Endodermal cell (in vitro differentiated cells): ENCODE measurements at places on chromosomes 1 and 21. TPM values are rescaled to one million over a fixed set of nuclear protein-coding genes. Genes with fewer than 3 reads are reported as not detected.

- peak overlapping the region; percentile 89 for H3K4me3 ChIP-seq
- DNase-seq = peak; percentile 92
- peaks cover 8% of the 10 kb centered on the region for H3K4me1 ChIP-seq
- peaks cover 20% of the 10 kb centered on the region for H3K27me3 ChIP-seq
- H3K36me3 ChIP-seq = no peaks in the 10 kb centered on the region
These were observed 746 bp upstream of the LAMC1 start for GRCh38 chr1:183022202-183023145.

GRCh38 chr1:16117369-16117768 lies 38.5 kb downstream of the EPHA2 start:
- DNase-seq = no peak
- peaks cover 34% of the 10 kb centered on the region for H3K4me1 ChIP-seq
- H3K27ac ChIP-seq = no peak overlapping the region
- H3K36me3 ChIP-seq = no peaks in the 10 kb centered on the region

DNA sequence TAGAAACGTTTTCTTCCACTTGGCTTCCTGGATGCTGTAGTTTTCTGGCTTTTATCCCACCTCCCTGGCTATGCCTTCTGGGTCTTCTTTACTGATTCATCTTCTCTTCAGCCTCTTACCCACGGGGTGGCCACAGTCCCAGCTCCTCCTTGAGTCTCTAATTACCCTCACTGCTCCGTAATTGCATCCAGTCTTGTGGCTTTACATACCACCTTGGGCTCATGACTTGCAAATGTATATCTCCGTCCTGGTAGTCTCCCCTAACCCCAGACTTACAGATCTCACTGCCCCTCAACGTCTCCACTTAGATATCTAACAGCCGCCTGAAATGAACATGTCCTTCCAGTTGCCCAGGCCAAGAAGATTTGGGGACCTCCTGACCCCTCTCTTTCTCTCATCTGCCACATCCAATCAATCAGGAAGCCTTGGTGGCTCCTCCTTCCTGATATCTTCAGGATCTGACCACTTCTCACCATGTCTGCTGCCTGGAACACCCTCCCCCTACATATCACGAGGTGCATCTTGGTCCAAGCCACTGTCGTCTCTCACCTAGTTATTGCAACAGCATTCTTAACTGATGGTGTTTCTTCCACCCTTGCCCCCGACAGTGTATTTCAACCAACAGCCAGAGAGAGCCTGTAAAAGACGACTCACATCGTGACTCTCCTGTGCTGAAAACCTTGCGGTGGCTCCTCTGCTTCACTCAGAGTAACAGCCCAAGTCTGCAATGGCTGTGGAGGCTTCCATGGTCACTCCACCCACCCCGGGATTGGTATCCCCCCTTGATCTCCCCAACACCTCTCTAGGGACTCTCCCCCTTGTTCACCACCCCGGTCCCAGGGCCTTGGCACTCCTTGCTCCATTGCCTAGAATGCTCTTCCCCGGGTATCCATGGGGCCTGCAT lies 219.0 kb upstream of the POU3F1 start:
- peaks cover 4% of the 10 kb centered on the region for H3K27me3 ChIP-seq
- H3K27ac ChIP-seq = no peak overlapping the region
- no peak overlapping the region for H3K4me3 ChIP-seq
- peaks cover 4% of the 10 kb centered on the region for H3K4me1 ChIP-seq

GRCh38 chr1:44620072-44620471 lies 54.2 kb downstream of the TMEM53 start:
- H3K27me3 ChIP-seq = peaks cover 35% of the 10 kb centered on the region
- H3K4me3 ChIP-seq = no peak overlapping the region
- H3K36me3 ChIP-seq = no peaks in the 10 kb centered on the region
- DNase-seq = no peak

DNA sequence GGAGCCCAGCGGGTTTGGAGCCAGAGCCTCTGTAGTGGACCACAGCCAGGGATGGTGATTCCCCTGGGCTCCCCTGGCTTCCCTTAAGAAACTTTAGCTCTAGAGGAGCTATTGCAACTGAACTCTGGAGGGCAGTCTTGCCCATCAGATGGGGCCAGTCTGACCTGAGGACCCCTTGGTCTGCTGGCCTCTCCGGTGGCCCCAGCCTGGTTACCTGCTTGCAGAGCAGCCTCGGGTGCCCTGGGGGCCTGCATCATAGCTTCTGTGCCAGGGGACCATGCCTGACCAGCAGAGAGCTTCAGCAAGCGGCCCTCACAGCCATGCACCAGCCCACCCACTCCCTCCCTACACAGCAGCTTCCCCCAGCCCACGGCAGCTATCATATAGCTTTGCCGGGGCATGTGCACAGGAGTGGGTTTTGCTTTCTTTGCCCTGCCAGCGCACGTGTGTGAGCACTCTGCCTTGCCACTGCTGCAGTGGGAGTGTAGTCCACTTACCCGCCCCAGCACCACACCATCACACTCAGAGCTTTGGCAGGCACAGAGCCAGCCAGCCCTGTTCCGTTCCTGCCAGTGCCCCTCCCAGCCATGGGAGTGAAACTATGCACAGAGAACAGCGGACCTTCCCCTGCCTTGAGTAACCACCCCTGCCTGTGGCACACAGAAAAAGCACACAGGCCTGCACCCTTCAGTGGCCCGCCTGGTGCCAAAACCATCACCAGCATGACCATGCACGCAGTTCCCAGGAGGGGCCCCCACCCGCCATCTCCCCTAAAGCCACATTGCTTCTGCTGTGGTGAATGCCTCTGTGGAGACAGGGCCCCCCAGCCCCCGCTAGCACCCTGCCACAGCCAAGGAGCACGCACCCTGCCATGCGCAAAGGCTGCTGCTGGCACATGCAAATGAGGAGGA lies 442.9 kb upstream of the NEGR1 start:
- H3K4me1 ChIP-seq = no peaks in the 10 kb centered on the region
- no peak overlapping the region for H3K27ac ChIP-seq
- H3K36me3 ChIP-seq = no peaks in the 10 kb centered on the region
- H3K27me3 ChIP-seq = no peaks in the 10 kb centered on the region

DNA sequence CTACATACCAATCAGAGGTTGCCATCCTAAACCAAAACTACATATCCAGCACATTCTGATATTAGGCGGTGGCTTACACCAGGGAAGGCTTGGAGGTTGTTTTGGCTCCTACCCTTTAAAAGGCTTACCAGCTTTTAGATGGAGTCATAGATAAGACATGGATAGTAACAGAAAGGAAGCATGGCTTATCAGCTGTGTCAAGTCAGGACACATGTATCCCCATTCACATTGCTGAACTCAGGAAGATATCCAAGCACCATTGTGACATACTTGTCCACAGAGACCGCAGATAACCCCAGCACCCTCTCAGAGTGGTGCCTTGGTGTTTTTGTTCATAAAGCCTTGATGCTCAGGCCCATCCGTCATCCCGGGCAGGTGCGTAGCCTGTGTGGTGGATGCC lies 39.7 kb downstream of the ADARB1 start:
- no peaks in the 10 kb centered on the region for H3K27me3 ChIP-seq
- H3K27ac ChIP-seq = no peak overlapping the region
- no peak overlapping the region for H3K4me3 ChIP-seq
- no peak for DNase-seq
- no peaks in the 10 kb centered on the region for H3K36me3 ChIP-seq

GRCh38 chr1:191558379-191558778 lies 599.9 kb upstream of the RGS18 start:
- H3K4me3 ChIP-seq = peak overlapping the region; percentile 8
- H3K27me3 ChIP-seq = no peaks in the 10 kb centered on the region
- no peaks in the 10 kb centered on the region for H3K36me3 ChIP-seq
- H3K27ac ChIP-seq = no peak overlapping the region

GRCh38 chr1:234473118-234473517 lies 5.9 kb downstream of the TARBP1 start:
- no peak overlapping the region for H3K4me3 ChIP-seq
- no peaks in the 10 kb centered on the region for H3K36me3 ChIP-seq
- no peak overlapping the region for H3K27ac ChIP-seq
- H3K27me3 ChIP-seq = no peaks in the 10 kb centered on the region

- no peak overlapping the region for H3K27ac ChIP-seq
- peaks cover 7% of the 10 kb centered on the region for H3K4me1 ChIP-seq
- H3K4me3 ChIP-seq = no peak overlapping the region
- no peaks in the 10 kb centered on the region for H3K27me3 ChIP-seq
These were observed 27.2 kb downstream of the CAPN2 start for GRCh38 chr1:223739366-223740037.

DNA sequence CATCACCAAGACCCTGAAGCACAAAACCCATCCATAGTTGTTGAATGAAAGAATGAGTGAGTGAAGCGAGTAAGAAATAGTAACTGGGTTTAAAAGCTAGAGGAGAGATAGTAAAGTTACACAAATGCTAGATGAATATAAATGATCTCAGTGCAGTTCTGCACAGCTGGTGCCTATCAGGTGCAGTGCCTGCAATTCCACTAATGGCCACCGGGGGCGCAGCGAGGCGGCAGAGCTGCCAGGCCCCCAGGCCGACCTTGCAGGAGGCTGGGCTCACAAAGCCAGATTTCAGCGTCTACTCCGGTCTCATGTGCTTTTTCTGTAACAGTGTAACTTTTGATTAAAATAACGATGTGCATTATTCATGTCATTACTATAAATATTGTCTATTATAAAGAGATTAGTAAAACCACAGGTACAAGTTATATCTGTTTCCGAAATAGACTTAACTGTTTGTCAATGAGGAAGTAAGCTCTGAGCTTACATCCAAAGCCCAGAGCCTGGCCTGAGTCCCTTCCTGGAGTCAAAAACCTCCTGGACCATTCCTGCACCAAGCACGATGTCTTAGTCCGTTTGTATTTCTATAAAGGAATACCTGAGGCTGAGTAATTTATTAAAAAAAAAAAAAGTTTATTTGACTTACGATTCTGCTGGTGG lies 477.6 kb downstream of the NPHP4 start:
- peak; percentile 92 for DNase-seq
- no peak overlapping the region for H3K27ac ChIP-seq
- H3K27me3 ChIP-seq = no peaks in the 10 kb centered on the region
- H3K36me3 ChIP-seq = no peaks in the 10 kb centered on the region
- peaks cover 6% of the 10 kb centered on the region for H3K4me1 ChIP-seq

DNA sequence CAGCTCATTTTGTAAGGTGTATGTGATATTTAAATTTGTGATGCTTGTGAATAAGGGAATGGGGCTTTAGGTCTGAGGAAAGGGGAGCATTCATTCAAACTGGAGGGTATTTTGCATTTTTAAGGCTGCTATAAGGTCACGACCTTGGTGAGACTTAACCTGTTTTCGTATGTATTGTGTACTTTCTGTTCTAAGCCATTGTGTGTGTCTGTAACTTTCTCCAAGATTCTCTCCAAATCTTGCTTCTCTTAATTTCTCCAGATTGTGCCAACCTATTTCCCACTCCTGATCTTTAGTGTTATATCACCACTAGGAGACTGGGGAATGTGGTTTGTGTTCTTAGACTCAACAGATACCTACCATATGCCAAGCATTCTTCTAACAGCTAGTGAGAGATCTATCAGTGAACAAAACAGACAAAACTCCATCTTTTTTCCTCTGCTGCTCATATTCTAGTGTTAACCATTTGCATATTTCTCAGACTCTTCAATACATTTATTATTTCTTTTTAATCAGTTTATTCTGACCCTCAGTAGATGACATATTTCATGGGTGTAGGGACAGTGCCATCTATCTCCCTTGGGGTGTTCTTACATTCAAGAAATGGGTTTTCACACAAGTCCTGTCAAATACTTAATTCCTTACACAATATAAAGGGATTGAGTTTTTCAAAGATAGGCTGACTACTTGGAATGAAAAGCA lies 27.5 kb downstream of the ATP1B1 start:
- H3K4me3 ChIP-seq = no peak overlapping the region
- peaks cover 41% of the 10 kb centered on the region for H3K36me3 ChIP-seq
- DNase-seq = no peak

DNA sequence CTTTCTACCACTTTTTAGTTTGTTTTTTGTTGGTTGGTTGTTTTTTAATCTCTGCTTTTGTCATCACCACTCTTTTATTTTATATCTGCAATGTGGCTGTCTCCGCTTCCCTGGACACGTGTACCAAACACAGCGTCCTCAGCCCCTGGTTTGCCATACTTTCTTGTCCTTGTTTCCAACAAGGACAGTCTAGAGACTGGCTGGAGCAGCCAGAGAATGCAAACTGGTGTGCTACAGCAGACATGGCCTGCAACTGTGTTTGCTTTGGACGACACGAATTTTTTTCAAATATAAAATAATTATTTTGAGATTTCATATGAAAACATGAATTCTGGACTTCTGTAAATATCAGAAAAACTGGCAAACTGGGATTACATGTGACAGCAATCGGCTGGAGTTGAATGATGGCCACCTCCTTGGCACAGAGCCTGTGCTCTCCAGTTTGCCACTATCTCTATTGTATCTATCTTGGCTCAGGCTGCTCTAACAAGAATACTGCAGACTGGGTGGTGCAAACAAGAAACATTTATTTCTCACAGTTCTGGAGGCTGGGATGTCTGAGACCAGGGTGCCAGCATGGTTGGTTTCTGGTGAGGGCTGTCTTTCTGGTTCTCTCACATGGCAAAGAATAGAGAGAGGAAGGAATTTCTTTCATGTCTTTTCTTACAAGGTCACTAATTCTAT lies 34.6 kb upstream of the POU2F1 start:
- no peaks in the 10 kb centered on the region for H3K27me3 ChIP-seq
- no peak overlapping the region for H3K27ac ChIP-seq
- DNase-seq = no peak
- H3K4me3 ChIP-seq = no peak overlapping the region
- no peaks in the 10 kb centered on the region for H3K4me1 ChIP-seq

DNA sequence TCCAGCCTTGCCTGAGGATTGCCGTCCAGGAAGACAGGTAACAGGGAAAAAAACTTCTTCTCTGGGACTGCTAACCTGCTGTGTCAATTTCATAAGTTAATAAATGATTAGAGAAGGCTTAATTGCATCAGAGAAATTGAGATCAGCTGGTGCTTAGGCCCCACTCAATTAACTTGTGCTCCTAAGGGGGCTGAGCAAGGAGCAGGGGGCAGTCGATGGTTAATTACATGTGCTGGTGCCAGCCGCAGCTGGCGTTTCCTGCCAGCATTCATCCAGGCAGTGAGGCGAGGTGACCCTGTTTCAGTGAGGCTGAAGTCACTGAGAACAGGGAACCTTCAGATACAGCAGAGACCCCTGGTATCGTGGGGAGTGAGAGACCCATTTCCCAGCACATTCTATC lies 60.0 kb downstream of the FAM163A start:
- H3K4me3 ChIP-seq = no peak overlapping the region
- no peak overlapping the region for H3K27ac ChIP-seq
- H3K36me3 ChIP-seq = no peaks in the 10 kb centered on the region
- no peak for DNase-seq
- H3K27me3 ChIP-seq = no peaks in the 10 kb centered on the region

- H3K4me3 ChIP-seq = no peak overlapping the region
- peaks cover 2% of the 10 kb centered on the region for H3K4me1 ChIP-seq
- no peak for DNase-seq
These were observed 248.8 kb upstream of the USP24 start for GRCh38 chr1:55463814-55464475.

TMCO4 gene
- 6.2 and 6.8 TPM in 2 replicates for total RNA-seq

NHLH1 gene
- 0.38 and 0.57 TPM in 2 replicates for total RNA-seq

S100A9 gene
- total RNA-seq = not detected in 3 replicates

FCGR1A gene
- not detected in 3 replicates for total RNA-seq

COL8A2 gene
- 0.15 to 0.49 TPM (median 0.18 TPM) in 3 replicates for total RNA-seq

TNFRSF1B gene
- total RNA-seq = 0.24 to 0.69 TPM (median 0.28 TPM) in 3 replicates

POLR3GL gene
- total RNA-seq = 8.4 and 10.2 TPM in 2 replicates

PDZK1 gene
- total RNA-seq = 47.6 to 51.8 TPM (median 49.7 TPM) in 3 replicates

C1orf116 gene
- 0.43 and 0.55 TPM in 2 replicates for total RNA-seq

DAP3 gene
- 102 and 112 TPM in 2 replicates for total RNA-seq

RXRG gene
- 9.8 and 13.1 TPM in 2 replicates for total RNA-seq

FMO5 gene
- total RNA-seq = 13.9 and 17.8 TPM in 2 replicates

SHISAL2A gene
- total RNA-seq = 1.5 to 6.7 TPM (median 2.5 TPM) in 3 replicates
